Memory B cell (primary cell): ENCODE measurements at places on chromosomes 13 and 19.

GRCh38 chr19:27844261-27844660 lies 1368.7 kb downstream of the UQCRFS1 start:
- no peak for DNase-seq

DNA sequence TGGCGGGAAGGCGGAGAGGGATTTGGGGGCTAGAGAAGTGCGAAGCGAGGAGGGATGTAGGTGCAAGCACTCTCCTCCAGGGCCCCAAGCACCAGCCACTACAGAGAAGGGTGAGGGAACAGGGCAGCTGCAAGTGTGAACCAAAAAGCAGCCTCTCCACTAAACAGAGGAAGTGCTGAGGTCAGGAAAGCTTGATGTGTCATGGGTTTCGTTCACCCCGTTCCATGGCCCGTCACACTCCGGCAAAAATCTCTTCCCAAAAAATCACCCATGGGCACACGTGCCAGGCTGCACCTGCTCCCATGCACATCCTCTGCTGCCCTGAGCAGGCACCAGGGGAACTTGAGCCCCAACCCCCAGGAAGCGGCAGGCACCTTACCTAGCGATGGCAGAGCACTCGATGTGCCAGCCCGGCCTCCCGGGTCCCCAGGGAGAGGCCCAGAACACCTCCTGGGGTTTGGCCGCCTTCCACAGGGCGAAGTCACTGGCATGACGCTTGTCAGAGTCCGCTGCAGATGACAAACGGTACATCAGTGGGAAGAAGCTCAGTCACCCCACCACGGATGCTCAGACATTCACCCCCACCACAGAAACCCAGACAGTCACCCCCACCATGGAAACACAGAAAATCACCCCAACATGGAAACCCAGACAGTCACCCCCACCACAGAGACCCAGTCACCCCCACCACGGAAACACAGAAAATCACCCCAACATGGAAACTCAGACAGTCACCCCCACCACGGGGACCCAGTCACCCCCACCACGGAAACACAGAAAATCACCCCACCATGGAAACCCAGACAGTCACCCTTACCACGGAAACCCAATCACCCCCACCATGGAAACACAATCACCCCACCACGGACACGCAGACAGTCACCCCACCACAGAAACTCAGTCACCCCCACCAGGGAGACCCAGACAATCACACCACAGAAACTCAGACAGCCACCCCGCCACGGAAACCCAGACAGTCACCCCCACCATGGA lies 29.0 kb downstream of the CARS2 start:
- DNase-seq, result peak; percentile 49

DNA sequence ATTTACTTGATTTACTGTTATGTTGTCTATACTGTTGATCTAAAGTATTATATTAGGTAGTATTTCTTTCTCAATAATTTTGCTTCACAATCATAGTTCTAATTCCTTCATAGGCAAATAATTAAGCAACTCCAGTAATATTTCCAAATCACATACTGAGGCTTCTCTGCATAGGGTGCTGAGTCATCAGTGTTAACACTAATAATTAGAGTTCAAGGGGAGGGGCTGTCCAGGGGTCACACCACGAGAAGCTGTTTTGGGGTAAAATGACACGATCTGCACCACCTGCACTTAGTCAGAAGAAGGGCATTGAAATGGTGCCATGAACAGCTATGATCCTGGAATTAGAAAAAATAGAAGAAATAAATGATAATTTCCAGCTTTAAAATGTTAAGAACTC lies 1230.9 kb upstream of the SLC10A2 start:
- DNase-seq, result no peak

DNA sequence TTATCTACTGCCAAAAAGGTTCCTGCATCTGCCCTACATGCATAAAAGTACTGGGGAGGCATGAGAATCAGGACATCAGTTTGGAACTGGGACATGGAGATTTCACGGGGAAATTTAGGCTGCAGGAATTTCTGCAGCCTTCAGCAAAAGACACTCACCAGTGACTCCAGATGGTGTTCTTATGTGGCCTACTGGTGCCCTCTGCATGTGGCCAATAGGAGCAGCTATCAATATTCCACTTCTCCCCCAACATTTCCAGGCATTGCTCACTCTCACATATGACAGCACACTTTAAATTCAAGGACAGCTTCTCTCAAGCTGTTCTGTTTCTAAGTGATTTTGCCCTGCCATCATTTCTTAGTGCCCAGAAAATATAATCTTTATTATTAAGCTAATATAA lies 570.5 kb upstream of the ARGLU1 start:
- DNase-seq, result no peak

DNA sequence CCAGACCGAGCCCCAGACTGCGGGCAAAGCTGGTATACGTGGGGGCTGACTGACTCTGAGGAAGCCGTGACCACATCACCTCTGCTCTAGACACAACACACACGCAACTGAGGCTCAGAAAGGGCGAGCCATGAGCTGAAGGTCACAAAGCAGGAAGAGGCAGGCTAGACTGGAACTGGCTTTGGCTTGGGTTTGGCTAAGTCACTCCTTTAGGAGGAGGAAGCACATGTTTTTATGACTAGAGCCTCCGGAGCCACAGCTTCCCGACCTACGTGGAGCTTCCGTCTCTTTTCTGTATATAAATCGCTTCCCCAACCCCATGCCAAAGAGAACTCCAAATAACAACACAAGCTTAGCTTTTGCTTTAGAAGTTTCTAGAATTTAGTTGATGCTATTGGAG lies 48.0 kb downstream of the RFX2 start:
- DNase-seq, result no peak

DNA sequence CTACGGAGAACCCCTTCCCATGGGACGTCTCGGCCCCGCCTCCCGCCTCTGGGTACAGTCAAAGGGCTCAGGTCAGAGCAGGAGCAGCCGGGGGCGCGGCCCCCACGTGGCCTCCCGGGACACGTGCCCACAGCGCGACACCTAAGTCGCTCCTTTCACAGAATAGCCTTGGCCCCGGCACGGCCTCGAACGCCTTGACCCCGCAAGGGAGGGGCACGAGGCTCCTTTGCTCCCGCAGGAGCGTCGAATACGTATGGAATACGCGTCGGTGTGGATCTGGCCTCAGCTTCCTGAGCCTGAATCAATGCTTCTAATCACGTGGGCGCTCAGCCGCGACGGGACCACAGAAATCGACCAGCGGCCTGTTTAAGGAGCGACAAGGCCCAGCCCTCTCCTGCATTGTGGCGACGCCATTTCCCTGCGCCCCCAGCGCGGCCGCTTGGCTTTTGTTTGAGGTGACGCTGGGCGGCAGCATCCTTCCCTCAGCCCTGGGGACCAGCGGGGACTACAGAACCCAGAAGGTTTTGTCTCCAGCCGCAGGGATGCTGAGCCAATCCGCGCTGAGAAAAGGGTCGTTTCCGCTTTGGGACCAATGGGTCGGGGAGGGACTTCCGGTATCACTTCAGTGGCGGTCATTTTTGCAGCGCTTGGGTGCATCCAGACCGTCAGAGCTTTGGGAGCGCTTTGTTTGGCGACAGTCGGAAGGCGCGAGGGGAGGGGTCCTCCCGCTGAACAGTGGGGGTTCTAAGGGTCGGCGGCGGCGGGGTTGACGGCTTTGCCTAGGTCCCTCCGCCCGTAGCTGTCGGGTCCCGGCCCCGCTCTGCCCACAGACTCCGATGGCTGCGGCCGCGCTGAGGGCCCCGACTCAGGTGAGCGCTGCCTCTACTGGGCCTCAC lies at the start of gene ZIK1:
TSS of gene ZIK1 (plus strand) at position 625 of the 896 bp plus-strand sequence. CDS start at position 837, 212 bp downstream.
- DNase-seq, result peak; percentile 76

DNA sequence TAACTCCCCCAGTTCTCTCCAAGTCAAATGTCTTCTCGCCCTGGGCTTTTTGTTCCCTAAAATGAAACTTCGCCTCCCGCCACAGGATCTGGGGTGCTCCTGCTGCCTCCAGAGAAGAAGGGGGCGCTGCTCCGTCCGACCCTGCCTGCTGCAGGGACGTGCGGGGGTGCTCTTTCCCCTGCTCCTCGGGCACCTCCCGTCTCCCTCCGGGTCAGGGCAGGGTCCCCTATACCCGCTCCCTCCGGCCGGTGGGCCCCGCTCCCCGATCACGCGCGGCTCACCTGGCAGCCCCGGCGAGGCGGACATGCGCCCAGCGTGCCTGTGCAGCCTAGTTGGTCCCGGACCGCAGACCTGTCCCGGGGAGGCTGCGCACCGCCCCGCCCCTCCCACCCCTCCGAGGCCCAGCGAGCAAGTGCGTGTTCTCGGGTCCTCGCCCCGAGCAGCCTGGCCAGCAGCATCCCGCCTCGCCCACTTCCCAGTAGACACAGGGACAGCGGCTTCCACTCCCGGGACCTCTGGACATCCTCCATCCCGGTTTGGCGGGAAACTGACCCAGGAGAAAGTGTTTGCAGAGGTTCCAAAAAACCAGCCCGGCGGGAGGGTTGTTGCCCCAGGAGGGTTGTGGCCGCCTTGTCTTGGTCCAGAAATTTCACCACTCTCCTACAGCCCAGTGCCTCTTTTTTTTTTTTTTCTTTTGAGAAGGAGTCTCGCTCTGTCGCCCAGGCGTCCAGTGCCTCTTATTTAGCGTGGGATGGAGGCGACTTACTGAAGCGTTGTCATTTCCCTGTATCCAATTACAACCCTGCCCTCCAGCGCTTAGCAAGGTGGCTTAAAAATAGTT lies at the start of gene OXGR1:
TSS of gene OXGR1 (minus strand) at position 460 of the 841 bp plus-strand sequence. CDS start 6,717 bp downstream, outside the sequence.
- no peak for DNase-seq

- no peak for DNase-seq
Observed at GRCh38 chr19:1393841-1394240, 7.5 kb downstream of the GAMT start.

DNA sequence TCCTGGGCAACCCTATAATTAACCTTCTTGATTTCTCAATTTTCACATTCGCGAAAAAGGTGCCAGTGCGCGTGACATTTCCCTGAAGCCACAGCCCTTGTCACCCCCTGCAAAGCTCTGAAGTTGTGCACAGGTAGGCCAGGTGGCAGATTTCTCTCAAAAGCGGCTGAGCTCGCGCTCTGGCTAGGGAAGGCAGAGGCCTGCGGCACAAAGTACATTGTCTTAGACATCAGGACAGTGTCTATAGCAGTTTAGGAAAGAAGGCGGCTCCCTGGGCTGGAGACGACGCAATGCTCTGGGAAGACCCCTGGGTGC lies 42.9 kb upstream of the ZNF14 start:
- DNase-seq, result no peak

- no peak for DNase-seq
Observed at GRCh38 chr13:68347220-68347619, 1117.1 kb upstream of the PCDH9 start.

DNA sequence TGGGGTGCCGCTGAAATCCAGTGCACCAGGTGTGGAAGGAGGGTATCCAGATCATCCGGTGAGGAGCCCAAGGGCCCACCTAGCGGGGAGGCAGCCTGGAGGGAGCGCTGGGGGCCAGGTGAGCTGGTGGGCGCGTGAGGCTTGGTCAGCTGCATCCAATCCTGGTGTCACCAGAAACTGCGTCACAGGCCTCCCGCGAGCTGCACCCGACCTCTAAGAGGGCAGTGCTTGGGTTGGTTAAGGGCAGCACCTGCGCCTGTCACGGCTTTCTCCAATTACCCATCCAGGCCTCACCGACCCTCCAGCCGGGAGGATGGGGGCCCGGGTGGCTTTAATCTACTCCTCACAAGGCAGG lies 284 bp downstream of the RNF17 start:
- no peak for DNase-seq

DNA sequence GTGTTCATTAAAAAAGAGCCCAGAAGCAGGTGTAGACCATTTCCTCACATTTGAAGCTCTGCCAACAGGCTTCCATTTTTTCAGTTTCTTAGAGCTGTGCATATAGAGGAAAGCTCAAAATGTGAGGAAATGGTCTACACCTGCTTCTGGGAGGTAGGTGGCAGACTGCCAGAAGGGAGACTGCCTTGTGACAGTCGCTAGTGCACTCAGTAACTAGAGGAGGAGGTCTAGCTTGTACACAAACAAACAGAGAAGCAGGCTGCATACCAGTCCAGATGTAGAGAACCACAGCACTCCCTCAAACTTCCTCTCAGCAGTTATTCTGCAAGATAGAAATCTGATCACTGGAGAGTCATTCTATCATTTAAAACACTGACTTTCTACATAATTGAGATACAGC lies 800.2 kb downstream of the EFNB2 start:
- no peak for DNase-seq

GRCh38 chr19:13404236-13404635 lies 102.0 kb downstream of the CACNA1A start:
- DNase-seq, result no peak

DNA sequence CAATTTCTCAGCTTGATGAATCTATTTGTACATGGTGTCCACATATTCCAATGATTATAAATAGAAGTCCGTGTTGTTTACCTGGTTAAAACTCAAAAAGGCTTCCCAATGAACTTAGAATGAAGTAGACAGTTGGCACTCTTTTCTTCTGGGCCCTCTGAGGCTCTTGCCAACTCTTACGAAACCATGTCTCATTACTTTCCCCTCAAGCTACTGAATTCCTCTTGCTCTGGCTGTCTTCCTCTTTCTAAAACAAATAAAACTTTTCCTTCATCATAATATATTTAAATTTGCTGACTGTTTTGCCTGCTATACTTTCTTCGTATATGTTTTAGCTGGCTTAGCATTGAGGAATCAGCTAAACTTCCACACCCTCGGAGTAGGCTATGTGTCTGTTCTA lies 139.7 kb downstream of the SLITRK6 start:
- no peak for DNase-seq

- DNase-seq, result no peak
Observed at GRCh38 chr13:112941349-112941748, 27.7 kb upstream of the MCF2L start.

- DNase-seq, result peak; percentile 99
Observed at GRCh38 chr19:344625-345319, at the start of gene MIER2. MIER2 (minus strand) TSS chr19:344796; CDS start chr19:344782, 14 bp downstream.

- no peak for DNase-seq
Observed at GRCh38 chr19:43464134-43464775, 1.2 kb downstream of the LYPD3 start.

GRCh38 chr13:50236898-50237318 lies 221.7 kb downstream of the KCNRG start:
- DNase-seq, result no peak

DNA sequence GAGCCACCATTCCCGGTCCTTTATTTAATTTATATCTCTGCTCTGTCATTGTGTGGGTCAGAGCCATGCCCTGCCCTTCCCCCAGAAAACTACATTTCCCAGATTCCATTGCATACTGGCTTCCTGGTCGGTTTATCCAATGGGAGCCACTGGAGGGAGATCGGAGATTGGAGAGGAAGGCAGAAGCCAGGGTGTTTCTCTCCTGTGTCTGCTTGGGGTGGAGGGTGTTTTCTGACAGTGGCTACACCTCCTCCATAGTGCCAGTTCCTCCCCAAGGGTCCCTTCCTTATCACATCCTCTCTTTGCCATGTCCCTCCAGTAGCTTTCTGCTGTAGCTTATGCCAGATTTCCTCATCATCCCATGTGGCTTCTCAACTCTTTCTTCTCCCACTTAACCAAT lies 19.0 kb downstream of the OLFM2 start:
- DNase-seq, result no peak

- DNase-seq, result no peak
Observed at GRCh38 chr19:50994129-50994528, 7.3 kb downstream of the KLK8 start.

GRCh38 chr13:28942906-28943305 lies 122.8 kb downstream of the MTUS2 start:
- DNase-seq, result no peak

- DNase-seq, result peak; percentile 65
Observed at GRCh38 chr13:91347996-91348905, 764 bp downstream of the MIR17HG start.
